Activated CD4-positive, CD25-positive, alpha-beta regulatory T cell treated with anti-CD3 and anti-CD28 coated beads, Interleukin-2, amount 50 U/mL, for 16 hours (primary cell): ENCODE measurements at places on chromosomes 2 and 18.

GRCh38 chr2:171531836-171532450 is 9.7 kb downstream of the CYBRD1 start:
- no peak for DNase-seq

- DNase-seq = no peak
Observed at GRCh38 chr2:28052691-28053090, 162.2 kb downstream of the BABAM2 start.

DNA sequence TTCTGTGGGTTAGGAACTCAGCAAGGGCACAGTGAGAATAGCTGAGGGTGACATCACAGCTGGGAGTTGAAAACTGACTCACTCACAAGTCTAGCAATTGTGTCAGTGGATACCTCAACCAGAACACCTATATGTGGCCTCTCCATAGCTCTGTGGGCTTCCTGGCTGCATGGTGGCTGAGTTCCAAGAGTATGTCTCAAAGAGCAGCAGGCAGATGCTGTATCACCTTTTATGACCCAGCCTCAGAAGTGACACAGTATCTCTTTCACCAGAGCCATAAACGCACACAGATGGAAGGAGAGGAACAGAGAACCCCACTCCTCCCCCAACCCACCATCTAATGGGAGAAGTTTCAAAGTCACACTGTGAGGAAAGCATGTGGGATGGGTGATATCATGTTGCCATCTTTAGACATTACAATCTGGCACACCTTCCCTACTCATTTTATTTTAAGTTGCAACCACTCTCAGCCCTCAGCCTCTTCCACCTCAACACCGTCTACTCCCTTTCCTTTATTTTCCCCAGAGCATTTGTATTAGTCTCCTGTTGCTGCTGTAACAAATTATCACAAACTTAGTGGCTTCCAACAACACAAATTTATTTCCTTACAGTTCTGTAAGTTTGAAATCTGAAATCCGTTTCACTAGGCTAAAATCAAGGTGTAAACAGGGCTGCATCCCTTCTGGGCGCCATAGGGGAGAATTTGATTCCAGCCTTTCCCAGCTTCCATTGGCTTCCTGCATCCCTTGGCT is 134.6 kb upstream of the SPATS2L start:
- DNase-seq = no peak

- no peak for DNase-seq
Observed at GRCh38 chr2:179354739-179355537, 90.3 kb upstream of the SESTD1 start.

DNA sequence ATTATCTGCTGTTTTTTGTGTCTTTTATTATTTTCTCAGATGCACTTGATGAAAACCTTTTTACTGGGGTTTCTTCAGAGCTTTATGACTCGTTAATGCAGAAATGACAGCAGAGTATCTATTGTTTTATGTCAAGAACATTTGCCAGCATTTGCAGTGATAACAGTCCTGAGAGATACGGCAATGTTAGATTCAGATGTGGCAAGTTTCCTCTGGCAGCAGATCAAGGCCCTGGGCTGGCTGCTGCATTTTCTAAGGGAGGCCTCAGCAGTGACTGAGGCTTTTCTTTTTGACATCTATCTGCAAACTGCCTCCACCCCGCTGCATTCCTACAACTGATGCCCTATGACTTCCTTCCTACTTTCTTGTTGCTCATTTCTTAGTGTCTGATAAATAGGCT is 40.2 kb downstream of the EFEMP1 start:
- no peak for DNase-seq

GRCh38 chr2:145323512-145323911 is 803.6 kb upstream of the ZEB2 start:
- no peak for DNase-seq

GRCh38 chr2:121519153-121519552 is 11.5 kb upstream of the RNU4ATAC start:
- DNase-seq = no peak

- no peak for DNase-seq
Observed at GRCh38 chr18:5693699-5694294, 150.0 kb upstream of the EPB41L3 start.

DNA sequence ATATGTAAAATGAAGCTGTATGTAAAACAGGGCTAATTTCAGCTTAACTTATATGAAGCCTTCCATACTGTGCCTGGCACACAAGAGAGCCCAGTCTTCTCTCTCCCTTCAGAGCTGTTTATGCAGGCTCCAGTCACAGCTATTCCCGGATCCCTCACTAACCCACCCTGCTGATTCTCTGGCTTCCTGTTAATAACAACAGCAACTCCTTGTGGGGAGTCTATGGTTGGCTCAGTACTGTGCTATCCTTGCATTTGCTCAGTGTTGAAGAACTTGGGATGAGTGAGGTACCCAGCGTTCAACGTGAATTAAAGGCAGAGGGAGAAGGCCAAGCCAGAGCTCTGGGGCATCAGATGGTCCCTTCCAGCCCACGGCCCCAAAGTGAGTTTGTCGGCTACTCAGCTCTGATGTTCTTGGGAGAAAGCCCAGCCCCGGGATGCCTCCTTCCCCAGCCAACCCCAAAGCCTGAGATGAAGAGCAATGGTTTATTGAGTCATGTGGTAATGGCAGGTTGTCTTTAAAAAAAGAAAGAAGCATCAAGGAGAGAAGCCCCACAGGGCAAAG is 43.2 kb downstream of the PSD4 start:
- DNase-seq = no peak

- DNase-seq = no peak
Observed at GRCh38 chr2:174967691-174968260, 37.4 kb downstream of the CHN1 start.

- DNase-seq = no peak
Observed at GRCh38 chr2:72947952-72948830, 30.9 kb downstream of the EMX1 start.
